ENCODE measurements at places on chromosomes 4 and X. TPM values are rescaled to one million over a fixed set of nuclear protein-coding genes. Genes with fewer than 3 reads are reported as not detected.

USP17L10 gene
- total RNA-seq, result not detected

CAMK2D gene
- total RNA-seq, result 17.3 TPM

AFP gene
- not detected for total RNA-seq

ZNF718 gene
- total RNA-seq, result 9.6 TPM

GLUD2 gene
- 5.6 TPM for total RNA-seq

TGIF2LX gene
- not detected for total RNA-seq

FAT1 gene
- total RNA-seq, result 4.3 TPM

RAB40AL gene
- total RNA-seq, result 0.80 TPM

ZFP92 gene
- 6.1 TPM for total RNA-seq

PIGA gene
- 6.8 TPM for total RNA-seq

ADH1B gene
- 225 TPM for total RNA-seq

CORIN gene
- 0.18 TPM for total RNA-seq

CT45A5 gene
- not detected for total RNA-seq

KIF4A gene
- 0.84 TPM for total RNA-seq

ASB9 gene
- total RNA-seq, result 2.1 TPM

SPOCK3 gene
- 7.5 TPM for total RNA-seq

NAA11 gene
- total RNA-seq, result not detected

SSX3 gene
- total RNA-seq, result not detected

ALB gene
- total RNA-seq, result not detected

CXorf51B gene
- not detected for total RNA-seq

NIPAL1 gene
- 1.2 TPM for total RNA-seq

USP17L27 gene
- total RNA-seq, result not detected

ASMT gene
- total RNA-seq, result 6.7 TPM

RTL5 gene
- 6.0 TPM for total RNA-seq

TIGD2 gene
- 4.5 TPM for total RNA-seq

SGMS2 gene
- 40.0 TPM for total RNA-seq

CLGN gene
- 0.31 TPM for total RNA-seq

VCX gene
- not detected for total RNA-seq

MYOZ2 gene
- not detected for total RNA-seq

TMSB15A gene
- total RNA-seq, result 12.6 TPM

TBC1D14 gene
- 81.8 TPM for total RNA-seq

IL2 gene
- total RNA-seq, result not detected

ADH1C gene
- total RNA-seq, result 2.3 TPM

KIAA0232 gene
- total RNA-seq, result 25.5 TPM

MAGEA1 gene
- not detected for total RNA-seq

CFP gene
- total RNA-seq, result 8.3 TPM

FGF16 gene
- not detected for total RNA-seq

CYTL1 gene
- total RNA-seq, result 1.2 TPM

USO1 gene
- 76.9 TPM for total RNA-seq

CCKAR gene
- total RNA-seq, result not detected

DCX gene
- 0.28 TPM for total RNA-seq

NOCT gene
- 9.0 TPM for total RNA-seq

NEIL3 gene
- not detected for total RNA-seq

CXorf38 gene
- total RNA-seq, result 23.8 TPM

PAGE2B gene
- total RNA-seq, result not detected

CT45A3 gene
- total RNA-seq, result not detected

ADGRG4 gene
- under 0.01 TPM for total RNA-seq
